Right ventricle myocardium superior (tissue), 1 donor: ENCODE measurements at places on chromosomes 3 and 15.

GRCh38 chr3:80238606-80239005, 470.8 kb upstream of the ROBO1 start:
- DNase-seq, result no peak

GRCh38 chr3:52238193-52238760, 681 bp downstream of the TWF2 start:
- no peak for DNase-seq

- no peak for DNase-seq
Observed at GRCh38 chr15:45167631-45168205, 20.0 kb downstream of the SHF start.

DNA sequence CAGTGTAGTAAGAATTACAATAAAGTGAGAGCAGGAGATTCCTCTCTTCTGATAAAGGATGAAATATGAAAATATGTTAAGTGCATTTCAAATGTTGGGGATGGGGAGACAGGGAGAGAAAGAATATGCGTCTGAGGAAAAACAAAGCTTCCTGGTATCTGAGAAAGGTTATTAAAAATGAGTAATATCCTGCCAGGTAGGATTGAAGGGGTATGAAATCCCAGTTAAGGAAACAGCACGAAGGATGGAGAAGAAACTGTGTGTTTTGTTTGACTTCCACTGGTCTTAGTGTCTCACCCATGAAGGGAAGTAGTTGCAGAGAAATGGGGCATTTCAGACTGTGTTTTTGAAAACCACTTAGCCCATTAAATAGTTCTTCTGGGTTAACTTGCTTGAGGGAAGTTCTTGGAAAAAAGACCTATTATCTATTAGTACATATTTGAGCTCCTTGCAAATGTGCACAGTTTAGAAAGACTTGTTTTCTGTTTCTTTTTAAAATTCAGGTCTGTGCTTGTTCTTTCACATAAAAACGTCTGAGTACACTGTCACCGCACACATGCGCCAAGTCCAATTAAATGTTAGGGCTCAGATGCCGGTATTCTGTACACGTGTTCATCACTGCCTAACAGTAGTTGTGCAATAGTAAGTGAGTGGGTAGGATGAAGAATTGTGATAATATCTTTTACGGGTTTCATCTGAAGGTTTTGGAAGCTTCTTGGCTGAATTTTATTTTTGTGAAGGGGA, 196.1 kb upstream of the P2RY1 start:
- no peak for DNase-seq

DNA sequence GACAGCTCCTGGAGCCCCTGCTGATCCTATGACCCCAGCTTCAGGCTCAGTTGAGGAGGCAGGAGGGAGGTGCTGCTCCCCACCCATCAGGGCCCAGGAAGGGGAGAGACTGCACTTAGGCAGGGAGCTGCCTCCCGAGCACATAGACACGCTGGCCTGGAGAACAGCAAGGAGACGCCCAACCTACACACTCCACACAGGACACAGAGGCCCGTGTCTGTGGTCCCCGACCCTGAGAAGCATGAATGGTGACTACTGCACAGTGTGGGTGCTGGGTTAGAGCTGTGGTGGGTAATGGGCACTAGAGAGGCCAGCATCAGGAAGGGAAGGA, 1.1 kb upstream of the HHATL start:
- DNase-seq, result no peak

- no peak for DNase-seq
Observed at GRCh38 chr3:66588340-66588847, 87.6 kb upstream of the LRIG1 start.

GRCh38 chr3:120909602-120909878, 1.5 kb downstream of the STXBP5L start:
- DNase-seq, result no peak

DNA sequence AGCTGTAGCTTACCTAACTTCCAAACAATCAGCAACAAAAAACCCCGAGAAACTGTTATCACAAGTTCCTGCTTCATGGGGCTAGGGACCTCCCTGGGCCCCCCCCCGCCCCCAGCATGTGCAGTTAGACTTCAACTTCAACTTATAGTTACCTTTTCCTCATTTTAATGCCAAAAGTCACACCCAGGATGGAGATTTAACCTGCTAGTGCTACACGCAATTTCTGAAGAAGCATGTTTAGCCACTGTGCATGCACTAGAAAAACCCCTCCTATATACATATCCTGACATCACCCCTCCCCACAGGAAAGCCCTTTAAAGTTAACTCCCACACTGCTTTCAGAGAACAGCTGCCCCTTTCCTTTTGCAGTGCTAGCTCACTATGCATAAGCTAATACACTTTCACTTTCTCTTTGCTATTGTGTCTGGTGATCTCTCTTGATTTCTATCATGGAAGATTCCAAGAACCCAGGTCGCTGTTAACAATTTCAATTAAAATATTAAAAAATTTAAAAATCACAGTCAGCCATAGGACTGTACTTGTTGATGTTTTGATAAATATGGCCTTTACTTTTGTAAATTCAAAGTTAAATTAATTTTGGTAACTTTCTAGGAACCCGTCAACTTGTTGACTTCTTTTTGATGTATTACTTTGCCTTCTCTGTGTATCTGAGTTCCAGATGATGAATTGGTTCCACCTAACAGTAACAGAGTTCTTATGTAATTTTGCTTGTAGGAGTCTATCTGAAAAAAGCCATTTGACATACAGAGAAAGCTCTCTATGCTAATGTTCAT, 75.2 kb upstream of the ACAD9 start:
- DNase-seq, result no peak

- DNase-seq, result no peak
Observed at GRCh38 chr3:117910820-117911521, 1123.7 kb downstream of the IGSF11 start.

DNA sequence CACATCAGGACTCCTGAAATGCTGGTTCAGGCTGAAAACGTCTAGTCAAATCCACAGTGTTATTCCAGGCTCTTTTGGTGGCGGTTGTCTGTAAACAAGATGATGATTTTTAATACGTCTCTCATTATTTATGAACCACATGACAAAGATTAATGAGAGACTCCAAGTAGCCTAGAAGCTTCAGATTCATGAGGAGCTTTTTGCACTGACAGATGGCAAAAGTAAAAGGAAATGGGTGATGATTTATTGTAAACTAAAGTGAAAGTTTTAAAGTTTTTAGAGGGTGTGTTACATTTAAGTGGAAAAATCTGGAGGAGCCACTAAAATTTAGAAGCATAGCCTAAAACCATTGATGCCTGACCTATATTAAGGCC, 77.0 kb downstream of the BBX start:
- DNase-seq, result no peak

DNA sequence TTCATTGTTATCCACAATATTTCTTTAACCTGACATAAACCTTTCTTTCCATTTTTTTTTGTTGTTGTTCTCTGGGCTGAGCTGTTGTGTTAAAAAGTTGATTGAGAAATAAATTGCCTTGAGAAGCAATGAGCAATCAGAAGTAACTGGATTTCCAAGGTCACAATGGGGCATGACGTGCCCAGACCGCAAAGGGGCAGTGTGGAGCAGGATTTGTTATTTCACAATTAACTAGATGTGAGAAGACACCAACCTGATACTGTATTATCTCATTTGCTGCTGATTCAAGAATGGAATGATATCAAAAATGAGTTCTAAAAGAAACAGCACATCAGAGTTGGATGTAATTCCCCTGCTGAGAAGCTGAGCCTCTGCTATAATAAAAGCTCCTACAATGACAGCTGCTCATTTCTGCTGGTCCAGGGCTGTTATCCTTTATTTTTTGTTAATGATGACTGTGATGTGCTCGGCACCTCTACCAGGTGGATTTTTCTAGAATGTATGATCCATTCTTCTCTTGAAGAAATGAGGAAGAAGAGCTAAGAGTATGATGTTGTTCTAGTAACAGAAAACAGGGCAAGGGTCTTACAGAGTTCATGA, 28.1 kb downstream of the CPNE4 start:
- DNase-seq, result no peak

DNA sequence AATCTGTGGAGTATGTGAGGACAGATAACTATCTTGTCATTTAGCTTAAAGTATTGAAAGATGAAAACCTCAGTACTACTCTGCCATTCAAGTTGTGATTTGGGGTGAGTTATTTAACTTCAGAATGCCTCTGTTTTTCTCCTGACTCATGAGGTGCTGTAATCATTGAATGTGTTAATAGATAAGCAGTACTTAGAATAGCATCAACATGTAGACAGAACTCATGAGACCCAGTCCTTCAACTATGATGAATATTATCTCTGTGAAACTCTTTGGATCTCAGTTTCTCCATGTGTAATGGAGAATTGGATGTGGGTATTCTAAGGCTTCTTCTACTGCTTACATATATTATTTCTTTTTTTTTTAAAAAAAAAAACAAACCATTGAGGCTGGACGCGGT, 431.4 kb downstream of the GRM7 start:
- DNase-seq, result no peak

- DNase-seq, result no peak
Observed at GRCh38 chr15:67761343-67761742, 64.0 kb upstream of the SKOR1 start.

- no peak for DNase-seq
Observed at GRCh38 chr15:40115670-40116093, 7.0 kb upstream of the BMF start.
